ENCODE measurements at places on chromosomes 2 and 18. TPM values are rescaled to one million over a fixed set of nuclear protein-coding genes. Genes with fewer than 3 reads are reported as not detected.

Gene PLEKHA3
- 7.4 TPM for total RNA-seq

Gene SPHKAP
- total RNA-seq = 0.27 TPM

- ATAC-seq = no peak
These were observed 98.6 kb downstream of the NOL10 start for GRCh38 chr2:10591207-10591606.

DNA sequence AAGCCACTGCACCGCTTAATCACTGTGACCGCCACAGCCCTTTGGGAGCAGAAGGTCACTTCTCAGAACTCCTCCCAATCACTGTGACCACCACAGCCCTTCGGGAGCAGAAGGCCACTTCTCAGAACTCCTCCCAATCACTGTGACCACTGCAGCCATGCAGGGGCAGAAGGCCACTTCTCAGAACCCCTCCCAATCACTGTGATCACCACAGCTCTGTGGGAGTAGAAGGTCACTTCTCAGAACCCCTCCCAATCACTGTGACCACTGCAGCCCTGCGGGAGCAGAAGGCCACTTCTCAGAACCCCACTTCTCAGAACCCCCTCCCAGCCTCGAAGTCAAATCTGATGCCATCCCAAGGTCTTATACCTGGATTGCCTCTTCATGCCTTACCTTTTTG is 56.8 kb upstream of the DAPL1 start:
- ATAC-seq = no peak

DNA sequence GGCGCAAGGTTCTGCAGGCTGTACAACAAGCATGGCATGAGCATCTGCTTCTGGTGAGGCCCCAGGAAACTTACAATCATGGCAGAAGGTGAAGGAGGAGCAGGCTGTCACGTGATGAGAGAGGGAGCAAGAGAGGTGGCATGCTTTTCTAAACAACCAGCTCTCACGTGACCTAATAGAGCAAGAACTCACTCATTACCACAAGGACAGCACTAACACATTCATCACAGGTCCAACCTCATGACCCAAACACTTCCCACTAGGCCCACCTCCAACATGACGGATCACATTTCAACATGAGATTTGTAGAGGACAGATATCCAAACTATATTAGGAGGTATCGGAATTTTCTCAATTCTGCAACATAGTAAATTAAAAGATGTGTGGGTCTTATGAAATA is 108.8 kb upstream of the DLX2 start:
- ATAC-seq = no peak

- no peak for ATAC-seq
These were observed 295.2 kb downstream of the NBAS start for GRCh38 chr2:15265889-15266288.

DNA sequence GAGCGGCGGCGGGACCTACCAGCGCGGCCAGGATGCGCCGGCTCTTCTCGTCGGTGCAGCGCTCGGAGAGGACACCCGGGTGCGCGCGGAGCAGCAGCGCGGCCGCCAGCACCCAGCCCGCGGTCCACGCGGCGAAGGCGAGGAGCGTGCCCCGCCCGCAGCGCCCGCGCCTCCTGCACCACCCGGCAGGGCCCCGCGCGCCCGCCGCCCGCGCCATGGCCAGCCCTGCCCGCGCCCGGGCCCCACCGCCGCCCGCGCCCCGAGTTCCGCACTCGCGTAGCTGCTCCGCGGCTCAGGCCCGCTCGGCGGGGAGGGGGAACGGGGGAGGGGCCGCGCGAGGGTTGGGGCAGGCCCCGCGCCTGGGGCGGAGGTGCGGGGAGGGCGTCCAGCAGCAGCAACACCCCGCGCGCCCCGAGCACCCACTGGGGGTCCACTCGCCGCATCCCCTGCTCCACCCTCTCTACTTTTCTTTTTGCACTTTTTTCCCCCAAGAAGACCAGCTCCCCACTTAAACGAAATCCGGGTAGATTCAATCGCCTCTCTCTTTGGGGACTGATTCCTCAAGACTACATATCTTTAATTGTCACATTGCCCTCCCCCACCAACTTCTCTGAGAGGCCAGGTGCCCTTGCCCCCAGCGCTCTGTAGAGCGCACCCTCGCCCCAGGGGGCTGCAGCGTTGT is at the start of gene DIPK1C:
DIPK1C (minus strand) TSS at position 266 of the 682 bp plus-strand sequence; CDS start at position 217, 49 bp downstream.
- peak; percentile 52 for ATAC-seq

GRCh38 chr2:233563663-233564430 is 2.7 kb downstream of the USP40 start:
- no peak for ATAC-seq

Measured in motor neuron (in vitro differentiated cells).